Immature natural killer cell (primary cell): ENCODE measurements at places on chromosomes 6 and 20. TPM values are rescaled to one million over a fixed set of nuclear protein-coding genes. Genes with fewer than 3 reads are reported as not detected.

DEF6 gene
- polyA plus RNA-seq: 226 TPM

CCDC170 gene
- not detected for polyA plus RNA-seq

DNA sequence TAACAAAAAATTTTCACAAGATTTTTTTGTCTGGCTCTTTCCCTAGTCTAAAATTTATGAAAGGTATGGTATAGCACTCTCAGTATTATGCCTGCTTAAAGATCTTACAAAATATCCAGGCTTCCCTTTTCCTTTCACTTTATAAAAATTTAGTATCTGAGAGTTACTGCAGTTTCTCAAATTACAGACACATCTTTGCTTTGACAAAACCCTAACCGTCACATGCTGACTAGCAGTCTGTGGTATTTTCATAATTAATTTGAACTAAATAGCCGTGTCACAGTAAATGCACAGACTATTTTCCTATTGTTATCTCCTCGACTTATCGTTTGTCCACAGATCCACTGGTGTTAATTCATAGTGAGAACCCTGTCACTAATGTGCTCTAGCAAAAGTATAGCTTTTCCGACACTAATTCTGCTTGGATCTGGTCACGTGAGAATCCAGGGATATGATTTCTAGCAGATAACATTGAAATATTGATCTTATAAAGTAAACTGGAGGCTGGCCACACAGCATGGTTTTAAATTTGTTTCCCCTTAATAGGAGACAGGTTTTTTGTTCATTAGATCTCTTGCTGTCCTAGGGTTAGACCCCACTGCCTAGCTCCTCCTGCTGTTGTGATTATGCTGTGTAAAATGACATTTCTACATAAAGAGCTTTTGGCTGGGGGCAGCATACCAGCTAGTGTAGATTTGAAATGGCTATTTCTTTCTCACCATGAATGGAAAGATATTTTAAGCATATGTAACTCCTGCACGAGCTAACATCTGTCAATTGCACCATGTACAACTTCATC lies 340.6 kb upstream of the SASH1 start:
- DNase-seq: no peak

GRCh38 chr6:125030969-125031368 lies 68.7 kb downstream of the RNF217 start:
- no peak for DNase-seq

ENPP1 gene
- 2.5 TPM for polyA plus RNA-seq

GRCh38 chr6:130740308-130740707 lies 86.9 kb upstream of the SMLR1 start:
- no peak for DNase-seq

DNA sequence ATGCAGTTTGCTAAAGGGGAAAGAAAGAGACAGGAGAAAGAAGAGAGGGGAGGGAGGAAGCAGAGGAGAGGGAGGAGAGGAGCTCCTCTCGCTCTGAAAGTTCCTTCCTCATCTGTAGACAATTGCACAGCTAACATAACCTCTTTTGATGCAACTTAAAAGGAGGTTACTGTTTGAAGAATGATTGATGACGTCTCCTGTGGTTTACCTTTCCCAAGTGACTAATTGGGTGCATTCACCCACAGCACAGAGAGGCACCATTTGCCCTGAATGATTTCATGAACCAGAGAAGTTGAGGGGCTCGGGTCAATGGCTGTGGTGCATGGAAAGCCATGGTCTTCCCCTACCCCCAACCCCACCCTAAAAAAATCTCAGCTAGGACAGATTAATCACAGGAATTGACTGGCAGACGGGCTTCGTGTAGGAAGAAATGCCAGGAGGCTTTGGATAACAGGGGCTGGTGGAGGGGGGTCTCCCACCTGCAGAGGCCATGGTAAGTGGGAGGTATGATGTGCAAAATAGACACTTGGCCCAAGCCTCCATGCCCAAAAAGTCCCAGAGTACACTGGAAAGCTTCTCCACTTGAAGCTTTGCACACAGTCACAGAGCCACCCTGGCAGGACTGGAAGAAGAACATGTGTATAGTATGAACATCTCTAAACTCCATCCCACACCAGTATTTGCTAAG lies 213.7 kb downstream of the ANKRD60 start:
- DNase-seq: no peak

TFAP2C gene
- polyA plus RNA-seq: not detected
